ENCODE measurements at places on chromosomes 13 and 19.

DNA sequence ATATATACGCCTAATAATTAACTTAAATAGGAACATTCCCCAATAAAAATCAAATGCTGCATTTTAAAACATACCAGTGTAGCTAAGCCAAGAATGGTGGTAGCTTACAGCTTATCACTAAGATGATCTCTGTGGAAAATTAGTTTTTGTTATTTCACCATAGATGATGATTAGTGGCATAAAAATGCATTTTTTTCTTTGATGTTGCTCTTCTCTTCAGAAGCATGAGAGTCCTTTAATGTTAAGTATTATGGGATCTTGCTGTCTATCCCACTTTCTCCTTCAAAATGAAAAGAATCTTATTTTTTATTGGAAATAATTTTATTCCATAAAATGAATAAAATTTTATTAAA is 731.0 kb downstream of the SLITRK1 start:
- peak; percentile 50 for DNase-seq

DNA sequence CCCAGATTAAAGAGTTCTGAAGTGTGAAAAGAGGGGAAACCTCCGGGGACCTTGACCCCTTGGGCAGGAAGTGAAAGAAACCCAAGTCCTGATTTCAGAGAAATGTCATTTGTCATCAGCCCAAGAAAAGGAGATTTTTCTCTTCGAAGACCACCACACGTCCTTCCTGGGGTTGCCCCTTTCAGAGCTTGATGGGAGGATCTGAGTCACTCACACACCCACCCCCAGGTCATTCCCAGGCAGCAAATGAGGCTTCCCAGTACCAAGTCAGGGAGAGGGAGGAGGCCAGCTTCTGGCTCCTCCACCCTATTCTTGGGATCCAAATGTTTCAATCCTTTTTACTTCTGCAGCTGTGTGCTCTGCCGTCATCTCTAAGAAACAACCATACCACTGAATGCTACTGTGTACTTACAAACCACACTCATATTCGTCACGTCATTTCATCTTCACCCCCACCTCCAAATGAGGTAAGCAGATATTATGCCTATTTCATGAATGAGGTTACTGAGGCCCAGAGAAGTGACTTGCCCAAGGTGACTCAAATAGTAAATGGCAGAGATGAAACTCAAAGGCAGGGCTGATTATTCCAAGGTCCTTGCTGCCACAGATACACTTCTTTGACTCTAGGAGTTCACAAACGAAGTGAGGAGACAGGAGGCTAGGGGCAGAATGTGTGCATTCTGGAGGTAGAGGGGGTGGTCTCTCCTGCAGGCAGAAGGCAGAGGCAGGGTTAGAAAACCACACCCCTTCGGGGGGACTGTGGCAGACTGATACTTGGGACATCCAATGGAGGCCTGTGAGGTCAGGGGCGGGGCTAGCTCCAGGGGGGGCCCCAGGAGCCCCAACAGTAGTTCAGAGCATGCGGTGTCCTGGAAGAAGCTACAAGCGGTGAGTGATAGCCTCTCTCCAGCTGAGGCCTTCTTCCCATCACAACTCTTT is 5.0 kb upstream of the KMT2B start:
- no peak for DNase-seq

GRCh38 chr19:54653181-54653809 is 9.5 kb upstream of the LILRB4 start:
- peak; percentile 52 for DNase-seq

DNA sequence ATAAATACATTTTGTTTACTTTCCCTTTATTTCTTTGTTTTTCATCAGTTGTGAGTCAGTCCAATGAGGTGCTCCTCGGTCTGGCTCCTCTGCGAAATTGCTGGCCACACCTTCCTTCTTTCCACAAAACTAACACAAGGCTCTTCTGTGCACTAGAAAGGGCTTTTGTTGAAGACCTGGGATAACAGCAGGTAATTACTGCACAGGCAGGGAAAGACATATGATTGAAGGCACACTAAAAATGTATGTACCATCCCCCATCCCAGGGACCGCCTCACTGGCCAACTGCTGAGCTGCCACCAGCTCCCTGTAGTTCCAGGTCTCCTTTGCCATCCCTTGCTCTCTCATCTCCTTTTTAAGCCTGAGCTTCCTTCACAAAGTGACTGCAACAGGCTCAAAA is 180.5 kb downstream of the EFNB2 start:
- no peak for DNase-seq

DNA sequence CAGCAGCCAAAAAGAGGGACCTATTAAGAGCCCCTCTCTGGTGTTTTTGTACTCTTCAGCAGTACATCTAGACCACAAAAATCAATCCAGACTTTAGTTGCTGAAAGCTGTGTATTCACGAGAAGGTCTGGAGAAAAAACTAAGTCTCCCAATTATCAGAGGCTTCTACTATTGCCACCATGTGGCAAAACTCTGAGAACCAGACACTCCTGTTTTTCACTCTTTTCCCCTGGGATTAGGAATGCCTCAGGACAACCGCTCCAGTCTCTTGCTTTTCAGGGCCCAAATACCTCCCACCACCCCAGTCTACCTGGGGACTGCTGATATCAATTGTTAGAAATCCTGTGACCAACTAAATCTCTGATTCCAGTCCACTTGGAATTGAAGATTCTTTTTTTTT is 30.1 kb upstream of the OBI1 start:
- peak; percentile 10 for DNase-seq

DNA sequence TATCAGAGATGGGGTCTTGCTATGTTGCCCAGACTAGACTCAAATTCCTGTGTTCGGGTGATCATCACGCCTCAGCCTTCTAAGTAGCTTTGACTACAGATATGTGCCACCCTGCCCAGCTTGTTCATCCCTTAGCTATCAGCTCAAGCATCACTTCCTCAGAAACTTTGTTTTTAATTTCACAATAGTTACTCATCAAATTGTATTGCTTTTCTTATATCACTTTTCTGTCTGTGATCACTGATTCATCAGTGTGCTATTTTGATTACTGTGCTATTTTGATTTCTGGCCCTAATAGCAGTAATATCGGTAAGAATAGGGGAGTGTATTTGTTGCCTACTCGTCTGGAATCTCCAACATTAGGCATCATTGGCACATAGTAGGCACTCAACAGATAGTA is 878.6 kb upstream of the PCDH20 start:
- DNase-seq, result peak; percentile 18

- DNase-seq, result peak; percentile 85
Observed at GRCh38 chr13:23671897-23672296, 101.7 kb downstream of the TNFRSF19 start.

GRCh38 chr19:47523473-47523872 is 8.6 kb upstream of the NAPA start:
- no peak for DNase-seq

GRCh38 chr13:113765564-113765910 is 6.5 kb downstream of the TMEM255B start:
- no peak for DNase-seq

DNA sequence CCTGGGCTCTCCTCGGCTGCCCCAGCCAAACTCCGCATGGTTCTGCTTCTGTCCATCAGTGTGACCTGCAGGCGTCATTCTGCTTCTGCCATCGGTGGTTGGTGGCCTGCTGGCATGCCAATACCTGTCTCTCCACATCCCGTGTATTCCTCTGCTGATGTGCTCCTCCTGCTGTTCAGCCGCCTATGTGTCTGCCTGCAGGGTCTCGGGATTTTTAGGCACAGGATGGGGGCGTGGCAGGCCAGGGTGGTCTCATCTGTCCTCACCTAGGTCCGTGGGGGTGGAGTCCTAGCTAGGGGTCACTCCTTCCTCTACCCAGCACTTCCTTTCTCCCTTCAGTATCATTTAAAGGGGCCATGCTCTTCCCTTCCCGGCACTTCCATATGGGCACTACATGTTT is 33.0 kb upstream of the SGCG start:
- no peak for DNase-seq

GRCh38 chr13:86464193-86464592 is 665.0 kb upstream of the SLITRK6 start:
- DNase-seq, result peak; percentile 24

DNA sequence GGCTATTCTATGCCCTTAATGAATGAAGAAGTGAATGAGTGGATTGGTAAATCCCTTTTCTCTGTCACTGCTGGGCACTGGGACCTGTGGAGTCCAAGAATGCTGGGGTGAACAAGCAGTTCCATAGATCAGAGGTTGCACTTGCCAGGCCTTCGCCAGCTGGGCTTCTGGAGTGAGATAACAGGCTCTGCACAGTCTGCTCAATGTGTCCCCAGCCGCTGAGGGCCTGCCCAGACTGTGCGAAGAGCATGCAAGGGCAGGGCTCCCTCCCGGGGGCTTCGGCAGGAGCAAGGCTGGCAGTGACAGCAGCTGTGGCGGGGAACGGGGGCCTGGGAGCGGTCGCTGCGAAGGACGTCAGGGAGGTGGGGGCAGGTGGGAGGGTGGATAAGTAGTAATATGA is 51.3 kb downstream of the ZNF536 start:
- no peak for DNase-seq

GRCh38 chr13:24050292-24050711 is 110.2 kb upstream of the SPATA13 start:
- peak; percentile 81 for DNase-seq

DNA sequence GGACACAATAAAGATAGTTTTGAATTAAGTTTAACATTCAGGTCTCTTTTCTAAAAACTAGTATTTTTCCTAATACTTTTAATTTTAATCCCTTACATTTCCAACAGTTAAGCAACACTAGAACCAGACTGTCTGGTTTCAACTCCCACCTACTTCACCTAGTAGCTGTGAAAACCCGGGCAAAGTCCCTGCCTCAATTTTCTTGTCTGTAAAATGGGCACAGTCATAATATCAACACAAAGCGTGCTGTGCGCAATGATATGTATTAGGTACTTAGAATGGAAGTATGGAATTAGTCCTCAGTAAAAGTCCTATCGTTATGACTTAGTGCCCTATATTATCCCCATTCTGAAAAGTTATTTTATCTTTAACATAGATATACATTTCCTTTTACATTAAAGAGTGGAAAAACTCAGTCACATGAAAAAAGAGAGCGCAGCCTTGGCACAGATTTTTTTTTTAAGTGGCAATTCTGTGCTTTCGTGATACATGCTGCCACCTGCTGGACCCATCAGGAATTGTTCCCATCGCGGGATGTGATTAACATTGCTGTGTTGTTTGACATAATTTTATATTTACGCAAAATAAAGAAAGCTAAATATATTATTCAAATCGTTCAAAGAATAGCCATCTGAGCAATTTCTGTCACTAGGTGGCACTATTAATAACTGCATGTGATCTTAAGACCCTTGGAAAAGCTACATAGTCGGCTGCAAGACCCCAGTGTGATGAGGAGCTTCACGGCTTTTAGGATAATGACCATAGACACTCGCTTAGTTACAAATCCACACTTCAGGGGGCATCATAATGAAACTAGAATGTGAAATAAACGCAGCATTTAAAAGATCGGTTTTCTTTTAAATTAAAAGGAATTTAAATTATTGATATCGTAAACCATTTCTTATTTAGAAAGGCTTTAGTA is 59.9 kb downstream of the LIG4 start:
- DNase-seq, result peak; percentile 71

DNA sequence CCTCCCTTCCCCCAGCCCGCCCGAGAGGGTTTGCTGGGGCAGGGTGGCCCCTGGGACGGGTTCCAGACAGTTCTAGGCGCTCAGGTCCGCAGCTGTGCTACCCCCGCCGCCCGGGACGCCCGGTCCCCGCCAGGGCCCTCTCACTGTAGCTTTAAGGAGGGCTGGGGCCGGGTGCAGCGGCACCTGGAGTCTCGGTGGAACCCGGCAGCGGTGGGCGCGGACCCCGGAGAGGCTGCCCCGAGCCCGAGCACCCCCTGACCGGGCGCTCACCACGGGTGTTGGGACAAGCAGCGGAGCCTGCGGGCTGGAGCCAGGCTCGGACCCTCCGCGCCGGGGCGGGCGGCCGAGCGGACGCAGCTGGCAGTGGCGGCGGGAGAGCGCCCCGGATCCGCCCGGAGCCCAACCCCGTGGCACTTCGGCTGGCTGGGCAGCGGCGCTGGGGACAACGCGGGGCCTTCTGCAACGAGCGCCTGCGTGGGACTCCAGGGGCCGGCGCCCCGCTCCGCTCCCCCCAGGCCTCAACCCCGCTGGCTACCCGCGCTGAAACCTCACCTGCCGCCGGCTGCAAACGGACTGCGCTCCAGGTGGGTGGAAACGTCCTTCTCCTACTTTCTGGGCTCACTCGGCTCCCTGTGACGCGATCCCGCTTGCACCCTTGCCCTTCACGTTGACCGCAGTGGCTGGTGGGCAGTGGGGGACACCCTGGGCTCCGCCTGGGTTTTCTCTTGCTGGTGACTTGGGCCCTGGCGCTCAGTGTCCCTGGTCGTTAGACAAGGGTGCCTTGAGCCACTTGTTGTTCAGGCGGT is 81.1 kb downstream of the ZNF429 start:
- DNase-seq, result no peak

GRCh38 chr19:11685676-11686650 is 52.8 kb downstream of the ZNF823 start:
- no peak for DNase-seq

DNA sequence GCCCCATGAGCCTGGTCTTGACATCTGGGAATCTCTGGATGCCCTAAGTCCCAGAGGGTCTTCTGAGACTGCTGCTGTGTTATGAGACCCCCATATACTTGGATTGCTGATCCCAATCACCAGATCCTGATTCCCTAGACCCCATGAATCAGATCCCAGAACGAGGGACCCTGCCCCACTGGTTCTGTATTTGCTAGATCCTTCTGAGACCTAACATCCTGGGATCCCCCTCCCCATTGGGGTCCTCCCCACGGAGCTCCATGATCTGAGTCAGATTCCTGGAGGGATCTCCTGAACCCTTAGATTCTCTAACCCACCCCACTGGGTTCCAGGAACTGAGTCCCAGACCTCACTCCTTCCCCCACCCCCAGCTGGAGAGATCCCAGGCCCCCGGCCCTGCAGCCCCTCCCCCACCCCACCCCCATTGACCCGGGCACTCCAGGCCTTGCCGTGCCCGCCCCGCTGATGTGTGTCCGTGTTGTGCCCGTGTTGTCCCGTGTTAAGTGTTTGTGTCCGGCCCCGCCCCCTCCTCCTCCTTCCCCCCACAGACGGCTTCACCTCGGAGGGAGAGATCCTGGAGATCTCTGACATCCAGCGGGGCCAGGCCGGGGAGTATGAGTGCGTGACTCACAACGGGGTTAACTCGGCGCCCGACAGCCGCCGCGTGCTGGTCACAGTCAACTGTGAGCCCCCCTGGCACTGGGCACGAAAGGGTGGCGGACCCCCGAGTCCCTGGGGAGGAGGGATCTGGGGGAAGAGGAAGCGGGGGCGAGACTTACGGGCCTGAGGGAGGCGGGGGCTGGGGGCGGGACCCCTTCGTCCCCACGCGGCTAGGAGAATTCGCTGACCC is 15.0 kb downstream of the IGLON5 start:
- DNase-seq, result no peak

Measured in choroid plexus epithelial cell (primary cell).